Foreskin keratinocyte (primary cell): ENCODE measurements at places on chromosomes 5 and 9. TPM values are rescaled to one million over a fixed set of nuclear protein-coding genes. Genes with fewer than 3 reads are reported as not detected.

- no peak for DNase-seq
These were observed 72.5 kb downstream of the SPIN1 start for GRCh38 chr9:88460587-88461332.

GRCh38 chr5:143682246-143682905, 129.6 kb upstream of the HMHB1 start:
- DNase-seq = no peak

The TTC23L gene
- not detected in 2 replicates for polyA plus RNA-seq

GRCh38 chr5:106205916-106206571, 1464.7 kb downstream of the EFNA5 start:
- DNase-seq = no peak

The LRRC70 gene
- 0.16 and 0.23 TPM in 2 replicates for polyA plus RNA-seq

- peak; percentile 46 for DNase-seq
These were observed 60.7 kb downstream of the HRH2 start for GRCh38 chr5:175718401-175719108.

GRCh38 chr9:80282766-80283165, 711.0 kb downstream of the TLE4 start:
- no peak for DNase-seq

The ANKDD1B gene
- polyA plus RNA-seq = 0.07 TPM in 2 replicates

DNA sequence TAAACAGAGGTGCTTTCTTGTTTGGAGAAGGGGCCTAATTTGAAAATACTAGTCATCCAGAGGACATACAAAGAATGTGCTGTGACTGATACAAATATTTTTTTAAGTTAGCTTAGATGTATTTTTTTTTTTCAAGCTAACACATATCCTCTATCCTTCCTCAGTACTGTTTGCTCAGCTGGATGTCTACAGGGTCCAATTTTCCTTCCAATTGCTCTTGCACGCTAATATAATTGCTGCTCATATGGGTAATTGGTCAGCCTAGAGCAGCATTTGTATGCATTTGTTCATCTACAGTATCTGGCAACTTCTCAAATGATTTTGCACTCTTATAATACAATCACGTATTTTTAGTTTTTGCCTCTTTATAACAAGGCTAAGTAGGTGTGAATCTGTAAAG, 84.7 kb downstream of the ZDHHC21 start:
- no peak for DNase-seq

DNA sequence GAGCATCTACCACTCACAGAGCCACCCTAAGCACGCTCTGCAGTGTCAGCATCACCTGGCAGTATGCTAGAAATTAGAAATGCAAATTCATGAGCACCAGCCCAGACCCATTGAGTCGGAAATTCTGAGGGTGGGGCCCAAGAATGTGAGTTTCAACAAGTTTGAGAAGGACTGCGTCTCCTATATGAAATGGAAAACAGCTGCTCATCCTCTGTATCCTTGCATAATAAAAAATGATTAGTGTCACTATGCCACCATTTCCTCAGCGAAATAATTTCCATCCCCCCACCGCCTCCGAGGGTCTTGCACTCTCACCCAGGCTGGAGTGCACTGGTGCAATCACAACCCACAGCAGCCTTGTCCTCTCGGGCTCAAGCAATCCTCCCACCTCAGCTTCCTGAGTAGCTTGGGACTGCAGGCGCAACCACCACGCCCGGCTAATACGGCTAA, 1.3 kb upstream of the IQGAP2 start:
- no peak for DNase-seq

DNA sequence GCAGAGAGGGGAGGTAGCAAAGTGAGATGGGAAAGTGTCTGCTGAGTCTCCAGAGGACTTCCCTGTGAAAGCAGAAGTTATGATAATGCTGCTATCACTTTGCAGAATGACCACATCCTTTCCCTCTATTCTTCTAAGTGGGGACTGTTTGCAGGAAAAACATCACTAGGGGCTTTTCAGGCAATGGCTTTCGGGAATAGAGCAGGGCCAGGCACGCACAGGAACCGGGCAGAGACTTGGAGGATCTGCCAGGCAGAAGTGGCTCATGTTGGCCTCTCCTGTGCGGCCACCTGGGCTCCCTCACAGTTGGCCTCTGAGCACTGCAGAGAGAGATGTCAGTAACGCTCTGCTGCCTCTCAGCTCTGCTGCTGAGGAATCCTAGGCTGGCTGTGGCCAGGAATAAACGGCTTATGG, 214.7 kb downstream of the MAST4 start:
- DNase-seq = no peak

GRCh38 chr5:37808945-37809344, 30.9 kb downstream of the GDNF start:
- no peak for DNase-seq

DNA sequence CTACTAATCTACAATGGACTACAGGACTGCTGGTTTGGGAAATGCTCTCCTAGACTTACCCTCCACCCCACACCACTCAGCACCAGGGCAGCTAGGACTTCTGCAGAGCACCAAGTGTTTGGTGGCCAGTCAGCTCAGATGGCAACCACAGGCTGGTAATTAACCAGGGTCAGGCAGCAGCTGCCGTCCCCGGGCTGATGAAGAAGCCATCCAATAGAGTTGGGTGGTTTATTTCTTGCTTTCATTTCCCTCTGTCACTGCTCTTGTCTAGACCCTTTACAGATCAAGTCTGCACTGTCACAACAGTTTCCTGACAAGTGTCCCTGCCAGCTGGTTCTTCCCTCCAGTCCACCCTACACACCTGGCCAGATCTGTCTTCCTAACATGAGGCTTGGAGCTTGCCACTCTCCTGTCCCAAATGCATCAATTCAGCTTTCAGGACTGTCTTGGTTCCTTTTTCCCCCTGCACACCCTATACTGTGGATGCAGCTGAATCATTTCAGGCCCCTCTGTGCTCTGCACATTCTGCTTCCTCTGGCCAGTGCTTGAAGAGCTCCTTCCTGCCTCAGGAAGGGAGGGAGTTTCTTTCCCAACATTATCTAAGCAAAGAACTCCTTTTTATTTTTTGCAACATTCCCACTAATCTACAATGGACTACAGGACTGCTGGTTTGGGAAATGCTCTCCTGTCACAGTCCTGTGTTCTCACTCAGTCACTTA, 30.2 kb upstream of the HSPA9 start:
- no peak for DNase-seq

The ESM1 gene
- 1.8 and 7.0 TPM in 2 replicates for polyA plus RNA-seq

The TJP2 gene
- polyA plus RNA-seq = 57.9 and 59.8 TPM in 2 replicates
